ENCODE measurements at places on chromosomes 6 and 20.

DNA sequence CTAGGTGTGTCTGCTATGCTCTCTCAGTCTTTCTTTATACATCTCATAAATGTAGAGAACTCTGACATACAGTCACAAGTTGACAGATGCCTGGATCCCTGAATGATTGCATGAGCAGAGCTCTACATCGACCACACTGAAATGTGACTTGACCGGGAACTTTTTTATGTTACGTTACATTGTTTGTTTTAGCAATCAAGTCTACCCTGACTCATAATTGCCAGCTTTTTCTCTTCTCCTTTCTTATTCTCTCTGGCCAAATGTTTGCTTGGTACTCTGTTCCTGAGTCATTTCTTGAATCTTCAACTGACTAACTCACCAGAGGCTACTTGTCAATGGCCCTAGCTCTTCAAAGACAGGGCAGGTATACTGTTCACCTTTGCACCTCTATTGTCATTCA, 213.6 kb upstream of the DTNBP1 start:
- DNase-seq, result peak; percentile 40

GRCh38 chr6:7673063-7673536, 52.8 kb upstream of the BMP6 start:
- DNase-seq, result no peak

- DNase-seq, result no peak
Measured at GRCh38 chr20:3572151-3572550, 91.0 kb downstream of the GFRA4 start.

DNA sequence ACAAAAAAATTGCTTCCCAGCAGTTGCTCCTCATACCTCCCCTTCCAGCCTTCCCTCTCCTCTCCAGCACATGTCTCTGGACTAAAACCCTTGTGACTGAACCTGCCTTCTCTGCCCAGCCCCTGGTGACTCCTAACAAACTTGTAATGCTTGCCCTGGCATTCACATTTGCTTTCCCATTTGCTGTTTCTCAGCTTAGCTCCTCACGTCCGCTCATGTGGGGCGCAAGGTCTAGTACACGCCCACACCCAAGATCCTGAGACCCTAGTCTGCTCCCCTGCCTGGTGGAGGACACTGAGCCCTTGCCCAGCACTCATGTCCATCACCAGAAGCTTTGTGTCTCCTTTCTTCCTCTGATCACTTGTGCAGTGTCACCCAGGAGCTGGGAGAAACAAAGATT, 18.3 kb upstream of the RBPJL start:
- DNase-seq, result no peak

DNA sequence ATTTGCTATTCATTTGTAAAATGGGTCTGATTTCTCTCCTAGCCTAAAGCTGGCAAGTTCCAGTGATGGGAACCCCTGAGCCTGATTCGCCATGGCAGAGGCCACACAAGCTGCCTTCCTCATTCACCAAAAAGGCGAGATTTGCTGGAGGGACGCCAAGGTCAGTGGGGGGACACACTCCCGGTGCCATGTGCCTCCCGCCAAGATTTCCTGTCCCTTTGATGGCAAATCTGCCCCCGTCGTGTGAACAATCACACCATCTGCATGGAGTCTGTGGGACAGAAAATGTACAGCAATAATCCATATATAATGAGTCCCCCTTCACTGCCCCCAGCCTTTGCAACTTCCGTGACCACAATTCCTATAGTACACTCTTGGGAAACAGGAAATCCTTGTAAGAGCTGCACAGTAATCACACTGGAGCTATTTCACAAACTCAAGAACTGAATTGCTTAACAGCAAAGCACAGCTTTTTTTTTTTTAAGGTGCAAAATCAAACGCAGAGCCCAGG, 15.7 kb upstream of the IGF2R start:
- DNase-seq, result no peak

GRCh38 chr6:115668211-115668610, 392.5 kb downstream of the FRK start:
- DNase-seq, result no peak

- no peak for DNase-seq
Measured at GRCh38 chr20:5467086-5467485, 150.3 kb upstream of the PROKR2 start.

- no peak for DNase-seq
Measured at GRCh38 chr20:16018881-16019280, 554.4 kb downstream of the KIF16B start.

DNA sequence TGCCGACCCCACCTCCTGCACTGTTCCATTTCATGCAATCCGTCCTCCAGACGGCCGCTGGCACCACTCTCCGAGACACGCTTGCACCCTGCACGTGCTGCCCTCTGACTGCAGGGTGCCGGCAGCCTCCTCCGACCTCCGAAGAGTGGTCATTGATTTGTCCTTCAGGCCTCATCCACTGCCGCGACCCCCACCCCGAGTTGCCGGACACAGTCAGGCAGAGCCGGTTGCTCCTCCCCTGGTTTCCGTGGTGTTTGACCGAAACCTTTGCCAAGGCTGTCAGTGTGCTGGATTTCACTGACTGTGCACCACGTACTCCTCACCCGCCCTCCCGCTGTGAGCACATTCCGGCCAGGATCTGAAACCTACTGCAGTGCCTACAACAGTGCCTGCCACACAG, 156.4 kb upstream of the PDE10A start:
- DNase-seq, result no peak

- no peak for DNase-seq
Measured at GRCh38 chr6:114376611-114377175, 33.9 kb upstream of the HS3ST5 start.

- DNase-seq, result no peak
Measured at GRCh38 chr6:31393932-31394331, 9.5 kb upstream of the MICA start.

- DNase-seq, result no peak
Measured at GRCh38 chr6:119284861-119285521, 64.6 kb downstream of the MAN1A1 start.

DNA sequence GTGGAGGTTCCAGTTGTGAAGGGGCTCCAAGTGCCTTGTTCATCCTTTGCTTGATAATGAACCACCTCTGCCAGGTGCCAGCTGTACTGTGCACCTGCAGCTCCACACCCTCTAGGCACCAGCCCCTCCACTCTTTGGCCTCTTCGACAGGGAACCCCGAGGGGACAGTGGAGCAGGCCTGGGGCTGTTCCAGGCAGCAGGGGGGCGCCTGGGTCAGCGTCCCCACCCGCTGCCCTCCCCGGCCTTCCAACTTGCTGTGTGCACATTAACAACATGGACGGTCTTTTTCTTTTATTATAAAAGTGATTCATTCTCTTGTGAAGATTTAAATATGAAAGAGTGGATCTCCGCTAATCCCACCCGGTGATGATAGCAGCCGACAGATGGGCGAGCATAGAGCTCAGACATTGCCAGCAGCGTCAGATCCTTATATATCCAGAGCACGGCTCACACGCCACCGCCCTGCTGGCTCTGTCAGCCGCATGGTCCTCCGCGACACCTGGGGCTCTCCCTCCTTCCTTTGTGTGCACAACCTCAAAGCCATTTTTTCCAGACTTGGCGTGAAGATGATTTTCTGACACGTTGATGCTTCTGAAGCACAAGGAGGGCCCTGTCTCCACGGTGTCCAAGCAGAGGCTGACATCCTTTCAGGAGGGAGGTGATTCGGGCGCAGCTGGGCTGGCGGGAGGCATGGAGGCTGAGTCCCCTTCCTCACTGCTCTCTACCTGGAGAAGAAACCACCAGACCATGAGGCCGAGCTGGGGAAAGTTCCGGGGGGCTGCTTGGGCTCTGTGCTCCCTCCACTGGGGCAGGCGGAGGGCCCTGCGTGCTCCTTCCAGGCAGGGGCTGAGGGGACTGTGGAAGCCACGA, 22.2 kb upstream of the MRGBP start:
- no peak for DNase-seq

GRCh38 chr20:528923-529604, 14.5 kb downstream of the CSNK2A1 start:
- no peak for DNase-seq

DNA sequence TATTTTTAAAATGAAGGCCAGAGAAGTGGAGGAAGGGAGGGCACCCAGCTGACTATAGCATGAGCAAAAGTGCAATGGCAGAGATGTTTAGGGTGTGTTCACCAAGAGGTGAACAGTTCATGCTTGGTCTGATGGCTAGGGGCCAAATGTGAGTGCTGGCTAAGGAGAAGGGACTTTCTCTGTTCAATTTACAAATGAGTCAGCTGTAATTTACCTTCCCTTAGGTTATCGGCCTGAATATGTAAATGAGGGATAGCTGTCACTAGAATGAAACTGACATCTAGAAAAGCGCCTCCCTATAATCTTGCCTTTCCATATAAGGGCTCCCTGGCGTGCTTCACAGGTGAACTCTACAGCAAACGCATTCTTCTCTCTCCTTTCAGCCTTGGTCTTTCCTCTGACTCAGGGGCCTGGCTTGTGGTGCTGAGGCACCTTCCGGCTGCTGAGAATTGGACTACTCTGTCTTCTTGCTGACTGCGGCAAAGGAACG, 114.7 kb upstream of the BACH2 start:
- DNase-seq, result peak; percentile 52

GRCh38 chr6:3247255-3248146, 11.2 kb upstream of the PSMG4 start:
- no peak for DNase-seq

- no peak for DNase-seq
Measured at GRCh38 chr20:50572938-50573777, 63.0 kb downstream of the PTPN1 start.

GRCh38 chr6:611928-612327, 45.0 kb downstream of the HUS1B start:
- no peak for DNase-seq

DNA sequence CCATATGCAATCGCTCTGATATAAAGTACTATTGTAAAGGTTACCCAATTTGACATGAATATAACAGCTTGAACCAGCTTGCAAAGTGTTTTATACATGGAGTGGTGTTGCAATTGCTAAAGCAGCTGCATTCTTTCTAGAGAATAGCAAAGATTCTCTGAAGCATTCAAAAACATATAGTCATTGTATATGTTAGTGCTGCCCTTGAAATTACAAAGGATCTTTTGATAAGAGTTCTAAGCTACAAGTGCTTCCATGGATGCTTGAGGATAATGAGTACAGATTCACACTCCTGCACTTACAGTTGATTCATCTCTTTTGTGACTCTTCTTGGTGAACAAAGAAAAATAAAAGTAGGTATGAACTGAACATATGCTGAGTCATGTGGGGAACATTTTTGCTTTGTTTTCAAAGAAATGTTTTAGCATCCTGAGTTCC, 175.7 kb downstream of the ALDH8A1 start:
- no peak for DNase-seq

- DNase-seq, result no peak
Measured at GRCh38 chr6:169589699-169590257, 112.1 kb downstream of the WDR27 start.

DNA sequence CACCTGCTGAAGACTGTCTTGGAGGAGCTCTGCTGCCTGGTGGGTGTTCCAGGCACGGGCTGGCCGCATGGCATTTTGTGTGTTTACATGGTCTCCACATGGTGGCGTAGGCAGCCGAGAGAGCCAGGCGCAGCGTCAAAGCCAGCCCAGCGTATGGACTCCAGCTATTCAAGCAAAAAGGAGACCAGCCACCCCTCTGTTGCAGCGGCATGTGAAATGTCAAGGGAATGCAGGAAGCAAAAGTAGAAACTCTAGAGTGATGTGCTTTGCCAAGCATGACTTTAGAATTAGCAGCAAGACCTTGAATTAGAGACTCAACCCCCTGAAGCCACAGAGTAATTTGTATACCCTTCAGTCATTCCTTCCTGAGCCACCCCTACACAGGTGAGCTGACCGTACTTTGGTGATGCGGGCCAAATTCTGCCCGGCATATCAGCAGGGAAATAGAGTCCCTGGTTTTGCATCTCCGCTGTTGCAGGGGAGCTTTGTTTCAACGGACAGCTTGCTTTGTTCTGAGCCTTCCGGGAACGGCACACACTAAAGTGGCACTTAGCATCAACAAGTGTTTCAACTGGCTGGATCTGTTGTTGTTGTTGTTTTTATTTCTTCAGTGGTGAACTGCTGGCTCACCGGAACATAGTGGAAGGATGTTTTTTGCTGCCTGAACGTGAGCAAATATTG, 48.5 kb downstream of the FNDC1 start:
- DNase-seq, result no peak

- DNase-seq, result no peak
Measured at GRCh38 chr6:81451787-81452186, 300.7 kb downstream of the TENT5A start.

- DNase-seq, result no peak
Measured at GRCh38 chr6:116779573-116780164, 14.2 kb upstream of the FAM162B start.

- DNase-seq, result no peak
Measured at GRCh38 chr20:53897884-53898555, 172.4 kb downstream of the BCAS1 start.

DNA sequence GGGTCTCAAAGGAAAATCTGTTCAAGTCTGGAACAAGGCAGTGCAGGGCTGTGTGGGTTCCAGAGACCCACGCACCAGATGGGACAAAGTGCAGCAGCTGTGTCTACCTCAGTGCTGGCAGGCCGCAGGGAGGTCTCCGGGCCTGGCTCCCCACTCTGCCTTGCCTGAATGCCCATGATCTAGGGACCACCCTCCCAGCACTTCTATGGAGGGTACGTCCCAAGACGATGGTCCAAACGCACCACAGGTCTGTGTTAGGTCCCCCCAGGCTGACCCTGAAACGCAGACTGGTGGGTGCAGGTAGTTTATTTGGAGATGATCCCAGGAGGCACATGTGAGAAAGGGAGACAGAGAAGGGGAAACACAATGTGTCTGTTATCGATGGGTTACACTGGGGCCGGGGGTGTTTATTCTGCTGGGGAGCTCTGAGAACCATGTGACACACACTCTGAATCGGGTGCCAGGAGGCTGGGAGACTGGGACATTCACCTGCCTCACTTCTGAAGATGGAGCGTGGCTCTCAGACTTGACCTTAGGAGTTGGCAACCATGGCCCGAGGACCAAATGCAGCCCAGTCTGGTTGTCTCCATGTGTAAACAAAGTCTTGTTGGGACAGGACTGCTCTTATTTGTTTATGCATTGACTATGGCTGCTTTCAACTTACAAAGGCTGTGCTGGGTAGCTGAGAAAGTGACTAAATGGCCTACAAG, 21.7 kb downstream of the CST9L start:
- no peak for DNase-seq

GRCh38 chr6:53398247-53399026, 49.7 kb upstream of the ELOVL5 start:
- DNase-seq, result no peak

DNA sequence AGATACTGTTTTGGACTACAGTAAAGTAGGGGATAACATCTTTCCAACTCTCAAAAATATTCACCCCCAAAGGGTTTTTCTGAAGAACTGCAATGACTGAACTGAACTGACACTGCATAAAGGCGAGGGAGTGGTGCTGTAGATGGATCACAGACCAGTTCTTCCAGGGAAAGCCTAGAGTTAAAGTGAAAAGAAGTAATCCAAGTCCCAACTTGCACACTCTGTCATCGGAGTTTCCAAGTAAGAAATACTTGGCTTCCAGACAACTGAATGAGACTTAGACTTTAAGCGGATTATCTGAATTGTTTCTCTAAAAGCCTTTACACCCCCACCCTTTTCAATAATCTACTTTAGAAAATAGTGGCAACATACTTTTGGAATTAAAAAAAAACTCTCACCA, 134.1 kb upstream of the PREP start:
- no peak for DNase-seq
